RWPE2 (cell line): ENCODE measurements at places on chromosomes 7 and 10.

DNA sequence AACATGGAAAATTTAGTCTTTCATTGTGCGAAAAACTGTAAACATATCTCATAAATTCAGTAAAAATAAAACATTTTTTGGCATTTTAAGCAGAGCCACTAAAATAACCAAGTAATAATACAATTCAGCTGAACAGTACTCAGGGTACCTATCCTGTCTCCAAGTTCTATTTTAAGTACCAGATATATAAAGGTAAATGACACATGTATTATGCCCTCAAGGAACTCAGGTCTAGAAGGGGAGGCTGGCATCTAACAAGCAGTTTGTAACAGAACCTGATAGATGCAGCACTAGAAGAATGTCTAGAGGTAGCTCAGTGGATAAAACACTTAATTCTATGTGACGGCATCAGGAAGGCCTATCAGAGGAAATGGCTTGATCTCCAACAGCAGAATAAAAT is 112.2 kb downstream of the CRPPA start:
- H3K4me1 ChIP-seq = no peaks in the 10 kb centered on the region
- H3K4me3 ChIP-seq = no peak overlapping the region
- H3K36me3 ChIP-seq = no peaks in the 10 kb centered on the region
- no peaks in the 10 kb centered on the region for H3K27me3 ChIP-seq

DNA sequence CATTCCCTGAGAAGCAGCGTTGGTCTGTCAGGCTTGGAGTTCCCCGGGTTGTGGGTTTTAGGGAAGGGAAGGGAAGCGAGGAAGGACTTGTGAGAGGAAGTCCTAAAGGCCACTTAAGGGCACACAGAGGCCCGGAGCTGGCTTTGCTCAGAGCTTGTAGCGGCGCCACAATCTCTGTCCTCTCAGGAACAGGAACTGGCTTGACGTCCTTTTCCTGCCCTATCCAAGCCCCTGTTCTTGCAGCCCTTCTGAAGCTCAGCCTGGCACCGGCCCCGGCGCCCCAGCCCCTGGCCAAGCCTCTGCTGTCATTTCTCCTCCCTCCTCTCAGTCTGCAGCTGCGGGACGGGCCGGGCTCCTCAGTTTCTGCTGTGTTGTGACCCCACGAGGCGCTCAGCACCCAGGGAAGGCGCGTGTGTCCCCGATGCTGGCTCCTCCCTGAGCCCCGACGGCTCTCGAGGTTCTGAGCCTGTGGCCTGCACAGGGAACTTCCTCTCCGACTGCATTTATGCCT is at the start of gene GIMAP8:
GIMAP8 (plus strand) TSS at position 140 of the 511 bp plus-strand sequence. CDS start 16,069 bp downstream, outside the sequence.
- H3K27me3 ChIP-seq = peaks cover 4% of the 10 kb centered on the region
- H3K36me3 ChIP-seq = no peaks in the 10 kb centered on the region
- no peak within 1 kb of the TSS for H3K4me3 ChIP-seq

DNA sequence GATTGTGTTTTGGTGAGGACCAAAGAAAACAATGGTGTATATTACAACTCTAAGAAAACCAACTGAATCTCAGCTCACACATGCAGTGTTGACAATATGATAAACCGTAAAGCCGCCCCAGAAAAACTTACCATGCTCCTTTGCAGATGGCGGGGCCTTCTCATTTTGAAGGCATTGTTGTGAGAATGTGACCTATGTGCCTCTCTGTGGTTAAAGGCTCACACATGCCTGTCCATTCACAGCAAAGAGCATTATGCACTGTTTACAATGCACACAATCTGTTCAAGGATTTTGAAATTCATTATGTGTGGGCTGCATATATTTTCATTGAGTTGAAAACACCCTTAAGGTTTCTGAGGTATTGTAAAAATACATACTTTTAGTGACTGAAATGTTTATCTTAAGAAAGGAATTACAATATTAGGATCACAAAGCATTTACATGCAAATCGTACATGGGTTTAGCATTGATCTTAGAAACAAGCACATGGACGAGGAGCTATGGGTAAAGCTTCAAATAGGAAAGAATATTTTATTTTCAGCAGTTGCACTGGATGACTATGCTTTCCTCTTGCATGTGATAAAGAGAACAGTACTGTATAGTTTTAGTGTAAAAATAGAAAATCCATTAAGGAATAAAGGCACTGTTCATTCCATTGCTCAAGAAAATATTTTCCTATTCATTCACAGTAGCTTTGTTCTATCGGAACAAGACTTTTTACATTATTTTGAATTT is 334.3 kb downstream of the ARL4A start:
- no peak overlapping the region for H3K27ac ChIP-seq
- peaks cover 17% of the 10 kb centered on the region for H3K4me1 ChIP-seq
- DNase-seq = no peak
- no peaks in the 10 kb centered on the region for H3K36me3 ChIP-seq

DNA sequence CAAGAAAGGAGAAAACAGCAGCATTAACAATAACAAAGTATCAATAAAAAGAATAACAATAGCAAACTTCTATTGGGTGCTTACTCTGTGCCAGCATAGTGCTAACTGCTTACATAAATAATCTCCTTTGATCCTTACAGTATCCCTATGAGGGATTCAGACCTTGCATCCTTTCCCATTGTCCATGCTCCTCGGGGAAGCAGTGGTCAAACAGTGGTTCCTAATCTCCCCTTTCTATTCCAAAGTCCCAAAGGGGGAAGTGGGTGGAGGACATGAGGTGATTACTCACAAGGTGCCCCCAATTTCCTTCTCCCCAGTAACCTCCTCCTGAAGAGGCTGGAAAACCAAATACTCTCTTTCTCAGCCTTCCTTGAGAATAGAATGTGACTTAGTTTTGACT is 22.0 kb upstream of the MSMB start:
- no peak overlapping the region for H3K27ac ChIP-seq
- H3K4me1 ChIP-seq = no peaks in the 10 kb centered on the region
- no peaks in the 10 kb centered on the region for H3K36me3 ChIP-seq
- no peaks in the 10 kb centered on the region for H3K27me3 ChIP-seq

- no peak overlapping the region for H3K4me3 ChIP-seq
- peaks cover 5% of the 10 kb centered on the region for H3K27me3 ChIP-seq
- H3K27ac ChIP-seq = no peak overlapping the region
- DNase-seq = no peak
- H3K4me1 ChIP-seq = no peaks in the 10 kb centered on the region
These were observed 179.8 kb upstream of the SHH start for GRCh38 chr7:155992107-155992506.

DNA sequence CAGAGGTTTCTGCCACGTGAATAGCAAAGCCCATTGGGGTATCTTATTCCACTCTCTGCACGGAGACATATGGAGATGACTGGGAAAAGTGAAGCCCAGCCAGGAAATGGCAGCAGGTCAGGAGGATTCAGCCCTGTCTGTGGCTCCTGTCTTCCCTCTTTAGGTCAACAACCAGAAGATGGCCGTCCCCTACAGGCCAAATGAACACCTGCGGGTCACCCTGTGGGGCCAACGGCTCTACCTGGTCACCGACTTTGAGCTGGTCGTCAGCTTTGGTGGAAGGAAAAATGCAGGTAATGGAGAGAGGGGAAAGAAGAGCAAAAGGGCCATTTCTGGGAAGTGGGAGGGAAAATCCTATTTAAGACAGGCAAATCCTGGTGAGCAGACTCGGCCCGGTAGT is 38.3 kb downstream of the EPHB4 start:
- no peaks in the 10 kb centered on the region for H3K27me3 ChIP-seq
- H3K4me1 ChIP-seq = no peaks in the 10 kb centered on the region
- H3K27ac ChIP-seq = no peak overlapping the region
- no peak for DNase-seq
- no peak overlapping the region for H3K4me3 ChIP-seq
